Right hindlimb (tissue), 1 donor: ENCODE measurements at places on chromosomes 6 and 20.

GRCh38 chr20:47768016-47768824 is 17.1 kb downstream of the SULF2 start:
- no peak for DNase-seq

DNA sequence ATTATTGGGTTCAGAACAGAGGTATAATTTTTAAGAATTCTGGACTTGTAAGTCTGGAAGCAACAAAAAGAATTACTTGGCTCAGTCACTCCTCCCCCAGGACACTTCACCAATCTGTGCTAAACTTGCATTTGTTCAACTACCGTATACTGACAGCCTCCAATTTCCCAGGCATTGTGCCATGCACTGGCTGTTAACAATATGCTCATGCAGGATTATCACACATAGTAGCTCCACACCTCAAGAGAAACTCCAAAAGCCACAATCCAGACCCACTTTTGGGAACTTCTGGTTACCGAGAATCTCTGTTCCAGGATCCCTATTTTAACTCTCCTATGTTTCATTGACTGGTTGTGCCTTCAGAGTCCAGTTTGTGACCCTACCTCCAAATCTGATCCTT is 7.7 kb downstream of the ADGRF1 start:
- DNase-seq, result peak; percentile 49

GRCh38 chr6:148854096-148854495 is 107.3 kb downstream of the UST start:
- no peak for DNase-seq

GRCh38 chr20:33963751-33964150 is 30.0 kb upstream of the RALY start:
- no peak for DNase-seq

- no peak for DNase-seq
Measured at GRCh38 chr6:70222439-70222749, 80.5 kb downstream of the COL9A1 start.

DNA sequence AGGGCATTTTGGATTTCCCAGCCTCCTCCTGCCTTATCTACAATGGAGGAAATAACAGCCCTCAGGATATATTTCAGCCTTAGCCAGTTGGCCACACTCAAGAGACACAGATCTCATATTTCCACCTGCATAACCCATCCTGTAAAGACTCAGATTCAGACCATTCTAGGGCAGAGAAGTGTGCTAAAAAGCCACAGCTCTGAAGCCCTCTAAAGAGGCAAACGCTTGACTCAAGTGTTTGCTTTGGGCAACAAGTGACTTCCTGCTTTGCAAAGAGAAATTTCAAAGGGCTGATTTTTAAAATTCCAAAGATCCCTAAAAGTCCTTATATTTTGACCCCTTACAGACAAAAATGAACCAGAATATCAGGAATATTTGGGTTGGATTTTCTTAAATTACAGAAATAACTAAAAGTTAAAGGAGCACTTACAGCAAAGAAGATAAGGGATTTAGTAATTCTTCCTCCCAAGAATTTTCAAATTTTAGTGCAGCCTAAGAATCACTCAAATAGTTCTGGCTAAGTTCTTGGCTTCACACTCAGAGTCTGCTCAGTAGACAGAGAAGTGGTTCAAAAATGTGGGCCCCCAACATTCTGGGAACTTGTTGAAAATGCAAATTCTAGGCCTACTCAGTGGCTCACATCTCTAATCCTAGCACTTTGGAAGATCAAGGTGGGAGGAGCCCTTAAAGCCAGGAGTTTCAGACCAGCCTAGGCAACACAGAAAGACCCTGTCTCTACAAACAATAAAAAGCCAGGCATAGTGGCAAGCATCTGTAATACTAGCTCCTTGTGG is 18.9 kb upstream of the ADGRF5 start:
- no peak for DNase-seq

DNA sequence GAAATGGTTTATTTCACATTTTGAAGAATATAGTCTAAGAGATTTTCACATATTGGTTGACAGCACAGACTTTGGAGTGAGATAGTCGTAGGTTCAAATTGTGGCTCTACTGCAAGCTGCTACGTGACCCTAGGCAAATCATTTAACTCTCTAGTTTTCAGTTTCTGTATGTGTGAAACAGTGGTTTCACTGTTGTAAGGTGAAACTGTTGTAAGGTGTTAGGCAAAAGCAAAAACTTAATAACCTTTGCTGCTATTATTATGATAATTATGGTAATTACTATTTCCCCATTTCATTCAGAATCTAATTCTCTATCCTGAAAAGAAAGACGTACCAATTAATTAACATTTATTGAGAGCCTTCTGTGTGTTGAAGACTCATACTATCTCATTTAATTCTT is 144.2 kb downstream of the REV3L start:
- no peak for DNase-seq

DNA sequence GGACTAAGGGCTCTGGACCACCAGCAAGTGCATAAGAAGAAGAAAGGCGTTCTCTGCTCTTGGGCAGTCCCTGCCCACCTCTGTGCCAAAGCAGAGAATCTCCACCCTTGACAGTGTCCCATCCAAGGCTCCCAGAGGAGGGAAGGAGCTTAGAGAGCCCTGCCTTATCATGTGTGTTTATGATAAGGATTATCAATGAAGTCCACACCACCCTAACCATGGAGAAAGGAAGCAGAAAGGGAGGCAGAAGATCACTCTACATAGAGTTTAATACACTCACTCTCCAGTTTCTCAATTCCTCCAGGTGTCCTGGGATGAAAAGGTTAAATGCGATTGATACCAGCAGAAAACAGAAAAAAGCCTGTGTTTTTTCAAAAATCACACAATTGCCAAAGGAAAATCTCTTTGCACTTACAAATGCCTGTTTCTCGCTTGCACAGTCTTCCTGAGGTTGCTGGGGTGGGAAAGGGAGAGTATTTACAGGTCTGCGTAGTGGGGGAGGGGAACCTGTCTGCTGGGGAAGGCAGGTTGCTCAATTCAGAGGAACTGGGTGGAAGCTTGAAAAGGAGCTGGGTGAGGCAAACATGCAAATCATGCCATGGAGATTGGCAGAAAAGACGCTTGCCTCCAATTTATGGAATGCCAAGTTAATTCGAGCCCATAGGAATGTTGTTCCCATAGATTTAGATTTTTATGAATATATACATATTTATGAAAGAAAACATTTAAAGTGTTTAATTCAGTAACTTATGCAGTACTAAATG is 104.0 kb downstream of the EYA2 start:
- DNase-seq, result no peak

DNA sequence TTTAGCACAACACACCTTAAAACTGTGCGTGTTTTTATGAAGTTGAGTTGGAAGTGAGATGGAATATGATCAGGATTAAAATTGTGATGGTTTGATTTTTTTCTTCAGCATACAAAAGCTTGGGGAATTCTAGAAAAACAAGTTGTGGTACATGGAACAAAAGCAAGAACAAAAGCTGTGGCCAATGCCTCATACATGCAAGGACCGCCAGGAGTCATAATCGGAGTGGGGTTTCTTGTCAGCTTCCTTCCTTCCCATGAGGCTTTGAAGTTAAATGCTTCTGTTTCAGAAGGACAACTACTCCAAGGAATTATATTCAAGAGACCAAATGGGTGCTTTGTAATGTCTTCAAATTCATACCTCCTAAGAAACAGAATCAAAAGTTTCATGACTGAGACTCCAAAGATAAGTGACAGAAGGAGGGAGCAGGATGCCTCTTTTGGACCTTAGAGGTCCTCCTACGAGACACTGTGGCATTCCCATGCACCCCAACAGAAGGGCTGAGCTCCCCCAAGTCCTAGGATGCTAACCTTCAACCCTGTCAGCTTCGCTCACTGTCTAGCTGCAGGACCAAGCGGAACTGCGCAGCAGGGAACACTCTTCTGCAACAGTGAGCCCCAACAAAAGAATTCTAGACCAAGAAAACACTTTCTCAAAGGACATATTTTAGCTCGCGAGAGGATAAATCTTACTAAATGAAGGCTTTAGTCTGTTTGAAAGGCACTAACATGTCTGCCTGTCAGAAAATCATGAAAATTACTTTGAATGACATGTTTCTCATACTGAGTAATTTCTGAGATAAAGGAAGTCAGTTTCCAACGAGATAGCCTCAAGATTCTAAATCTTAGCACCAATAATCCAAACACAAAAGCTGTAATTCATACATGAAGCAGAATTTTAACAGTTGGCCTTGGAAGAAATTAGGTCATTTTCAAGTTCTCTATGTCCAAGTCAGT is 108.5 kb upstream of the NHSL1 start:
- no peak for DNase-seq

DNA sequence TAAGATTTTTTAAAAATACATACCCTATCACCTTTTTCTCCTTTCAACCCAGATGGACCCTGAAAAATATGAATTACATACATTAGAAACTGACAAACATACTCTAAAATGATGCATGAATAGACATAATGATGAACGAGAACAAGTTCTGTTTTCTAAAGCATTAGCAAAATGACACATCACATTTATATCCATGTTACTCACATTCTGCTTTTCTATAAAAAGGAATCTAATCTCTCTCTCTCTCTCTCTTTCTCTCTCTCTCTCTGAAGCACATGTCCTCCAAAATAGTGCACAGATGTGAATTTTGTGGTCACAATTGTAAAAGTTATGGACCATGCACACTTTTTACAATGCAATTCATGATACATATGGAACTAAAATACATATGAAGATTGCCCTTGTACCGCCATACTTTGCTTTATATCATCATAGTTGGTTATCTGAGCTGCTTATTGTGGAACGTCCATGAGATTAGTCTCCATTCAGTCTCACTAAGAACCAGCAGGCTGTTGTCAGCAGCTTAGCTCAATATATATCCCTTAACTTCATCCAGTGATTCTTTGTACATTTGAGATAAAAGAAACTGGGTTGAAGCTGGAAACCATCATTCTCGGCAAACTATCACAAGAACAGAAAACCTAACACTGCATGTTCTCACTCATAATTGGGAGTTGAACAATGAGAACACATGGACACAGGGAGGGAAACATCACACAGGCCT is 114.2 kb downstream of the COL12A1 start:
- no peak for DNase-seq

GRCh38 chr6:33702345-33702977 is 9.0 kb downstream of the UQCC2 start:
- no peak for DNase-seq

DNA sequence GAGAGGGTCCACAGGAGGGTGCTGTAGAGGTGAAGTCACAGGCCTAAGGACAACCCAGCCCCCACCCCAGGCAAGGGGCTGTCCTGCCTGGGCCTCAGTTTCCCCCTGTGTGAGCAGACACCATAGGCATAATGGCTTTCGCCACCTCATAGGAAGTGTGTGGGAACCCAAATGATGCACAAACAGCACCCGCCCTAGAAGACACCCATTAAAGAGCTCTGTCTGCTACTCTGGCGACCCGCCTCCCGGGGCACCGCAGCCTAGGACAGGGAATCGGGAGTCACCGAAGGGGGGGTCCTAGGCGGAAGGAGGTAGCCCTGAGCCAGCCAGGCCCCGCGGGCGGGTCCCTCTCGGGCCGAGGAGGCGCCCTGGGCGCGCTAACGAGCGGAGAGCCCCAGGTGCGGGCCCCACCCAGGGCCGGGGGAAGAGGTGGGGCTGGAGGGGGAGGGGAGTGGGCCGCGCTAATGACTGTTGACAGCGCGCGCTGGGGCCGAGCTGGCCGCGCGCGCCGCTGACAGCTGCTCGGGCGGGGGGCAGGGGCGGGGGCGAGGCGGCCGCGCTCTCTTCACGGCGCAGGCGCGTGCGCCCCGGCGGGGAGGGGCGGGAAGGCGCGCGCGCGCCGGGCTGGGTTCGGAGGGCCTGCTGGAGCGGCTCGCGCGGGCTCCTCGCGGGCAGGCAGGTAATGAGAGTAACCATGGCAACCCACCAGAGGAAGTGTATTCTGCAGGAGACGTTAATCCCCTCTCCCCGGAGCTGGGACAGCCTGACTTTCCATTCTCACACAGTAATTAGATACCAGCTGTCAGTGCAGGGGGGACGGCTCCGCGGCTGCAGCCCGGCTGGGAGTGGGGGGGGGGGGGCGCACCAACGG is 48.9 kb downstream of the NOL4L start:
- DNase-seq, result peak; percentile 67
